AG20443 (cell line): ENCODE measurements at places on chromosomes 2 and 18.

GRCh38 chr18:76972846-76973519 is 150.6 kb downstream of the ZNF236 start:
- no peak for DNase-seq

GRCh38 chr18:31658670-31659575 is 25.5 kb downstream of the B4GALT6 start:
- DNase-seq, result no peak

- DNase-seq, result peak; percentile 43
Measured at GRCh38 chr2:147937744-147938349, 82.7 kb downstream of the ORC4 start.

DNA sequence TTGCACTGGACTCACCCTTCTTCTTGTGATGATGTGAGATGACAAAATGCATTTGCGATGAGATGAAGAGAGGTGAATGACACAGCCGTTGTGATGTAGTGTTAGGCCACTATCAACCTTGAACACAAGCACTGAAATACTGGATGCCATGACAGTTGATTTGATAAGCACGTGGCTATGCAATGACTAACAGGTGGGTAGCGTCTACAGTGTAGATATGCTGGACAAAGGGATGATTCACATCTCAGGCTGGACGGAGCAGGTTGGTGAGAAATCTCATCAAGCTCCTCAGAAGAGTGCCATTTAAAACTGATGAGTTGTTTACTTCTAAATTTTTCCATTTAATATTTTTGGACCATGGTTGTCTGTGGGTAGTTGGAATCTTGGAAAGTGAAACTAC is 375.8 kb upstream of the LYPD1 start:
- no peak for DNase-seq

DNA sequence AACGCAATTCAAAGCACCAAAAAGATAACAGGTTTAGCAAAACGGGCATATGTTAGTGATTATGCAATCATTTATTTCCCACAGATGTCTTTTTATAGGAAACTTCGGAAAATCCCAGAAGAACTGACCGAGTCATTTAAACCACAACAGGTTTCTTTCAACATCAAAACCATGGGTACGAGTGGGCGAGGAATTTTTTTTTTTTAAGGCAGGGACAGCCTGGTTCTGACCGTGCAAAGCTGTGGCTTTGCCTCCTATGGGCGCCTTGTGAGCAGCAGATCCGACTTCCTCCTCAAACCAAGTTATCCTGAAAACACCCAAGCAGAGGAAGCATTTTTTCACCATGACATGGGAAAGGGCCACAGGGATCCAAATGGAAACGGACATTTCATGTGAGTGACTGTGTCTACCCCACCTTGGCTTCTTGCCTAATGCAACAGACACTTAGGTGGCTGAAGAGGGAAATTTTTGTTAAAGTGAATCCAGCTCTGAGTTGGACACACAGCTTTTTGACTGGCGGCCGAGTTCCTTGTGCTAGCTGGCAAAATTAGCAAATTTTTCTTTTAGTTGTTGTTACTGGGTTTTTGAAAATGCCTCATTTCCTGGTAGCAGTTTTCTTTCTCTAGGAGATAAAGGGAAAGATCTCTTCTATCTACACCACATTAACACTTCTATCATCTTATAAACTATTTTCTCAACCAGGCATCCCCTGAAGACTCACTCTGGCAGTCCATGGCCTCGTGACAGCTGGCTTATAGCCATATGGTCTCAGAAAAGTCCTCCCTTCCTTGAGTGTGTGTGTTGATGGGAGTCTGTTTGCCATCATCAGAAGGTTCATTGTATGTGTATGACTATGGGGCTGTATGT is 487.4 kb upstream of the ZEB2 start:
- DNase-seq, result peak; percentile 84
